ENCODE measurements at places on chromosomes 1 and 21.

- no peak for DNase-seq
These were observed 102.7 kb upstream of the C21orf91 start for GRCh38 chr21:17921579-17922530.

DNA sequence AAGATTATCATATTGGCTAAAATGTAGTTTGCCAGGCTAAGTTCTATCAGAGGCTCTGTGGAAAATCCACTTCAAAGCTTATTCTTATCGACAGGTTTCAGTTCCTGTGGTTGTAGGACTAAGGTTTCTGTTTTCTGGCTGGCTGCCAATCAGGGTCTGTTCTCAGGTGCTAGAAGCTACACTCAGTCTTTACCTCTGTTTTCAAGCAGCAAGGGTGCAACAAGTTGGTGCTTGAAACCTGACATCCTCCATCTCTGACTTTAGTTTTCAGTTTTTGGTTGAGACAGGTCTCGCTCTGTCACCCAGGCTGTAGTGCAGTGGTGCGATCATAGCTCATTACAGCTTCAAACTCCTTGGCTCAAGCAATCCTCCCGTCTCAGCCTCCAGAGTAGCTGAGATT, 15.3 kb upstream of the TMCO2 start:
- peak; percentile 13 for DNase-seq

GRCh38 chr1:72324451-72324850, 42.1 kb upstream of the NEGR1 start:
- DNase-seq: no peak

DNA sequence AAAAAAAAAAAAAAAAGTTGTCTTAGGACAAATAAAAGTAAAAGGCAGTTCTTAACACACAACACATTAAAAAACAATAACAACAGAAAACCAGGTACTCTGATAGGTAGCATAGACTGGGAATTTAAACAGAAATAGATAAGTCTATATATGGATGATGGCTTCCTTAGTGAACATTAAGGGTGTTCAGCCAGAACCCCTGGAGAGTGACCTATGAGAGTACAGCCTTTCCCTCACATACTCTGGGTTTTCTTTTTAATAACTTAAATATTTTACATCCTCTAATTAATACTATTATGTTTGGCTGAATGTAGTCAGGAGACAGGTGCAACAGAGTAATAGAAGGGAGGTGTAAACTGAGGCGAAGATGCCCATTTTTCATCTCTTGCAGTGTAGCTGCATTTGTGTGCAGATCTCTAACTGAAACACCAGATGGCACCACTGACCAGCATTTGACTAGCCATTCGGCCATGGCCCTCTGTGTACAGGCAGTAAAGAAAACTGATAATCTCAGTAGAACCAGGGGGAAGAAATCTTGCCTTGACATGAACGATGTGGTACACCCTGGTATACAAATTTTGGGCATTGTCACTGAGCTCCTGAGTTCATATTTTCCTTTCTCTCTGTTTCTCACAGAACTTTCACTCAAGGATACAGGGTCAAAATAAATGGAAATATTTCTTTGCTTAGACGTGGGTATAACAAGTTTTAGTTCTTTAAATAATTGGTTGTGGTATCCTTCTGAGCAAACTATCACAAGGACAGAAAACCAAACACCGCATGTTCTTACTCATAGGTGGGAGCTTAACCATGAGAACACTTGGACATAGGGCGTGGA, 7.6 kb downstream of the TTF2 start:
- no peak for DNase-seq

GRCh38 chr1:56363007-56363770, 216.2 kb downstream of the PLPP3 start:
- no peak for DNase-seq

- no peak for DNase-seq
These were observed 346.2 kb upstream of the LRRC7 start for GRCh38 chr1:69221524-69221923.

DNA sequence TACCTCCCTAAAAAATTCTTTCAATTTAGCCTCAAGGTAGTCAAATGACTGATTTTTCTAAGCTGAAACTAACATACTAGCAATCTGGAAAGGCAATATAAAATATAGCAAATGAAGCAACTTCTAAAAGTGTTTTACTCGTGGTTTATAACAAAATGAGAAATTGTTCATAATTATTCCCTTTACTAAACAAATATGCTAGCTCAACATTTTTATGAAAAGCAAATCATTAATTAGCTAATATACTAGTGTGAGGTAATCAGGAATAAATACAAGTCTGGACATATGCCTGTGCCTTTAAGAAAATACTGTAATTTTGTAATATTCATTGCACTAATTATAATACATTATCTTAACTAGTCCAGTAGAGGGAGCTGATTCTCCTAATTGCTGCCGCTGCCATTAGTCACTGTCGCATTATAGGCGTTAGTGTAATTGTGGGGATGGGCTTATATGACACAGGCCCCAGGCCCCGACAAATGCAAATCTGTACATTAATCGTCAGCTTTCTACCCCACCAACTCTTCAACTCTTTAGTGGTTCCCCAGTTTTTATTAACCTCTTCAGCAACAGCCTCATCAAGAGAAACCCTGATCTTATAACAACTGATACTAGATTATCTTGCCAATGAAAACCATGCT, 160.9 kb downstream of the GABPA start:
- no peak for DNase-seq

DNA sequence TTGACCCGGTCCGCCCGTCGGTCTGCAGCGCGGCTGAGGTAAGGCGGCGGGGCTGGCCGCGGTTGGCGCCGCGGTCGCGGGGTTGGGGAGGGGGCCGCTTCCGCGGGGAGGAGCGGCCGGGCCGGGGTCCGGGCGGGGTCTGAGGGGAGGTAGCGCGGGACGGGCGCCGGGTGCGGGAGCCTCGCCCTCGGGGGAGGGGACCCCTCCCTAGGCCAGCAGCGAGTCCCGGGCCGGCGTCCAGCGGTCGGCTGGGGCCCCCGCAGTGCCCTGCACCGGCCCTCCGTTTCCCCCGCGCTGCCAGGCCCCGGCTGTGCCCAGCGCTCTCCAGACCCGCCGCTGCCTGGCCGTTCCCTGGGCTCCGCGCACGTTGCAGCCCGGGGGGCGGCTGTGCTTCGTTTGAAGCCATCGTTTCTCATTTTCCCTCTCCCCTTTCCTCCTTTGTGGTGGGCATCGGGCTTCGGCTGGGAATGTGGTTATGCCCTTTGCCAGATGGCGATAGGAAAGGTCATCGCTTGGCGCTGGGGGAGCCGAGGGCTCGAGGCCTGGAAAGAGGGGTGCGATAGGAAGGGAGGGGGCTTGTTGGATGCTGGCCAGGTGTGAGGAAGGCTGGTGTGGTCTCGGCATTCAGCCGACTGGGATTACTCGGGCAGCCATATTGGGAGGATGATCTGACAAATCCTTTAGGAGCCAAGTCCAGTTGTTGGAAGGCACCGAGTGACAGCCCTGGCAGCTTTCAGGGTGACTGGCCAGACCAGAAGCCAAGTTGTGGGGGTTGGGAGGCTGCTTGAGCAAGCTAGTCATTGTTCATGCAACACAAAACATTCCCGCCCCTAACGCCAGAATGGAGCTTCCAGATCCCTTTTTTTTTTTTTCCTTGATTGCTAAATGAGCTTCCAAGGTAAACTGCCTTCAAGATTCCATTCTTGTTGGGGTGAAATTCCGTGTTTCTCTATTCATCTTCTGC, 753 bp downstream of the KIF1B start:
- DNase-seq: no peak

DNA sequence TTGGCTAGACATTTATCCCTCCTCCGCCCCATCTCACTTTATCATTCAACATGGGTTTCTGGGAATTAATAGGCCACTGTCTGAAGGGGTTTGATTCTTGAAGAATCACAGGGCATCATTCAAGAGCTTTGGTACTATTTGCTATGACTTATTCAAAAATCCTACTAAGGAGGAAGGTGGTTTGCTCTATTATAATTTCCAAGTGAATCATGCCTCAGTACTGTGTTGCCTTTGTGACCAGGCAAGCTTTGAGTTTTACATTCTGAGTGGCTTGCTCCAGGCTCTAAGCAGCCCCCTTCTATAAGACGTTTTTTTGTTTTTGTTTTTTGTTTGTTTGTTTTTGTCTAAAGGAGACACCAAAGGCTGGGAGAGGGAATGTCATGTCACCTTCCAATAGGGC, 2.6 kb downstream of the C1orf21 start:
- DNase-seq: no peak

GRCh38 chr1:224259986-224260385, 70.0 kb downstream of the NVL start:
- DNase-seq: no peak

GRCh38 chr1:163471779-163472650, 150.3 kb downstream of the NUF2 start:
- DNase-seq: no peak

DNA sequence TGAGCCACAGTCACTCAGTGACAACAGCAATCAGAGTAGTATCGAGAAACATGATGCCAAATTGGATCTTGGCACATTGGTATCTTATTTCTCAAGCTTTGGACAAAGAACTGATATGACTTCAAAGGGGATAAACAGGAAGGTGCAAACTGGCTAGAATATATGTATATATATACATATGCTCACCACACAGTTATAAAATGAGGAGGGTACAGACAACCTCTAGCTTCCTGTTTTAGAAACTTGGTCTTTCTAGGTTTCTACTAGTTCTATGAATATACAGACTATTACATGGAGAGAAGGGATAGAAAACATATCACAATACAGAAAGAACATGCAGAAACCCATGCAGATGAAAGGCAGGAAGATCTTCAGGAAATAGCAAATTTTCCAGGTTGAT, 292.1 kb upstream of the SNX7 start:
- DNase-seq: no peak

DNA sequence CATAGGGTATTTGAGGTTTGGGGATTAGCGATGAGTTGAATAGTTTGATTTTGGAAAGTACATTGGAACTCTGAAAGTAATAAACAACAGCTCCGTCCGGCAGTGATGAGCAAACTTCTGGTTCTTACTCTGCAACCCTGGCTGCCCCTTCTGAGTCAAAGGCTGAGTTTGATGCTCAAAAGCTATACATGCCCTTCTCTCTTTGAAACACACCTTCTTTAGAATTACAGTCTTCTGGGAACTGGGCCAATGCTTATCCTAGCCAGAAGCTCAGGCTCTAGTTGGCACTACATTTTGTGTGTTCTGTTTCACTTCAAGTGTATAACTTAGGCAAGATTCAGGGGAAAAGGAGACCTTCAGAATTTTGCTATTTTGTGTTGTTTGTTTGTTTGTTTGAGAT, 9.3 kb downstream of the AHCYL1 start:
- no peak for DNase-seq

GRCh38 chr1:41023279-41023990, 1.9 kb upstream of the SLFNL1 start:
- DNase-seq: no peak

DNA sequence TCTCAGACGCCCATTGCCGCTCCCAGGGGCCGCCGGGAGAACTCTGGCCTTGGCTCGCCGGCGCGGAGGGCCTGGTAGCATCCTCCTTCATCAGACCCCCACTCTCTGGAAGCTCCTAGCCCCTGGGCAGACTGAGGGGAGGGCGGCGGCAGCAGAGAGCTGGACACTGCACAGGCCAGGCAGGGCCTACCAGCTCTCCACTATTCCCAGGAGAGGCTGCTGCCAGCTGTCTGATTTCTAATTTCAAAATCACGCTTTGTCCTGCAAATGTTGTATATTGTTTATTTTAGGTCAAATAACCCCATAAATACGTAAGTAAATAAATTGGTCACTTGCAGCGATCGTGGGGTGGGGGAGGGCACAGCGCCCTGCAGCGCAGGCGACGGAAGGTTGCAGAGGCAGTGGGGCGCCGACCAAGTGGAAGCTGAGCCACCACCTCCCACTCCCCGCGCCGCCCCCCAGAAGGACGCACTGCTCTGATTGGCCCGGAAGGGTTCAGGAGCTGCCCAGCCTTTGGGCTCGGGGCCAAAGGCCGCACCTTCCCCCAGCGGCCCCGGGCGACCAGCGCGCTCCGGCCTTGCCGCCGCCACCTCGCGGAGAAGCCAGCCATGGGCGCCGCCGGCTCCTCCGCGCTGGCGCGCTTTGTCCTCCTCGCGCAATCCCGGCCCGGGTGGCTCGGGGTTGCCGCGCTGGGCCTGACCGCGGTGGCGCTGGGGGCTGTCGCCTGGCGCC, at the start of gene MTARC1:
MTARC1 (plus strand) TSS at position 577 of the 732 bp plus-strand sequence; CDS start at position 609, 32 bp downstream.
- no peak for DNase-seq

GRCh38 chr21:29938776-29939103, 1.1 kb downstream of the GRIK1 start:
- DNase-seq: no peak

GRCh38 chr1:196517193-196517592, 91.0 kb downstream of the KCNT2 start:
- DNase-seq: no peak

GRCh38 chr1:29984862-29985605, 738.4 kb downstream of the MATN1 start:
- DNase-seq: no peak

- no peak for DNase-seq
These were observed 195.5 kb upstream of the NCAM2 start for GRCh38 chr21:20802631-20803260.

- no peak for DNase-seq
These were observed 520.5 kb downstream of the USP25 start for GRCh38 chr21:16250273-16250672.

- no peak for DNase-seq
These were observed 127.6 kb upstream of the C1orf105 start for GRCh38 chr1:172292840-172293239.

DNA sequence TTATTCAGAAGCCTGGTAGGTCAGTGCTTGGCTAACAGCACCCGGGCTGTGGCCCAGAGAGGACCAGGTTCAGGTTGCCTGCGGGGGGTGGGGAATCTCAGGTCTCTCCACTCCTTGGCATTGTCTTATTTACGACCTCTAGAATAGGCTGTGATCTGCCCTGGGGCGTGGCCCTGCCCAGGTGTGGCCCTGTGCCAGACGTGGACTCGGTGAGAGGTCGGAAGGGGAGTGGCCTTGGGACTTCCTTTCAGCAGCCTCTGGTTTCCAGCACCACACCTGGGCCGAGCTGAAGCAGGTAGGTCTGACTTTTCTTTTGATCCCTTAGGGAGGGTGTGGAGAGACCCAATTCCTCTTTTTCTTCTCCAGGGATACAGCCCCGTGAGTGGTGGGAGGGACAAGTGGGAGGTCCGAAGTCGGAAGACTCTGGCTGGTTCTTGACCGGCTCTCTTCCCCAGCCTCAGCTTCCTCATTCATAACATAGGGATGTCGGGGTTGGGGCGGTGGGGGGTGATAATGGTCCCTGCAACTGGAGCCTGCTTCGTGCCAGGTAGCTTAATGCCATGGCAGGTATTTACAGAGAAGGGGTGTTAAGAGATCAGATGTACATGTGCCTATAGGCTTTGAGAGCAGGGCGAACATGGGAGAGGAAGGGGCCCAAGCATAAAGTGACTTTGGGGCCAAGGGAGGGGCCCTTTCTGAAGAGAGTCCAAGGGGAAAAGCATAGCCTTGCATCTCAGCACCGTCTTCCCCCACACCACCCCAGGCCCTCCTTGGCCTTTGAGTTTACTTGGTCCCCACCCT, 16.5 kb downstream of the ACOT11 start:
- DNase-seq: no peak

- no peak for DNase-seq
These were observed 15.5 kb upstream of the PPP1R15B start for GRCh38 chr1:204426971-204427701.

- DNase-seq: no peak
These were observed 5.5 kb downstream of the TRABD2B start for GRCh38 chr1:47991673-47992072.

GRCh38 chr21:17492415-17493168, 20.3 kb upstream of the CXADR start:
- no peak for DNase-seq
